ENCODE measurements at places on chromosomes 7 and 10.

GRCh38 chr7:11376529-11376928 lies 402.9 kb downstream of the PHF14 start:
- no peak for DNase-seq

DNA sequence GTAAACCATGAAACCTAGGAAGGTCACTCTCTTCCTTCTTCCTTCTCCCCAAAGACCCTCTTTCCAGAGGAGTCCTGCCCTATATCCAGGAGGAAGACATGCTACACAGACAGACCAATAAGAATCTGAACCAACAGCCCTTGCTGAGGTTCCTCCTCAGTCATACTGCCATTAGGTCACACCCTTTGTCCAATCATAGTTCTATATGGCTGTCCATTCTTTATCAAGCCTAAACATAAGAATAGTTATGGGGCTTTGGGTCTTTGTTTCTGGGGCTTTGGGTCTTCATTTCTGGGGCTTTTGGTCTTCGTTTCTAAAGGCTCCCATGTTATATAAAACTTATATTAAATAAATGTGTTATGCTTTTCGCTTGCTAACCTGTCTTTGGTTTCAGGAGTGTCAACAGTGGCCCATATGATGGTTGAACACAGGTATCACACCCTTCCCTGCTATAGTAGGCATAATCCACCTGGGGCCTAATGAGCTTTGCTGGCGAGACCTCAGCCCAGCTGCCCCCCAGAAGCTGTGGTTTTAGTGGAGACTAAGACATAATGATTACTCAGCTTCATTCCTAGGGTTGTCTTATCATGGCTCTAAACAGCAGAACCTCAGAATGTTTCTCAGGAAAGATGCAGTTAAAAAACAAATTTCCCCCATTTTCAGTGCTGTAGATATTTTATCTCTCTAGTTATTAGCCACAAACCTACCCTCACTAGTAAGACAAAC lies 91.6 kb downstream of the ELMO1 start:
- no peak for DNase-seq

GRCh38 chr10:12397147-12397896 lies 48.0 kb downstream of the CAMK1D start:
- DNase-seq: no peak

GRCh38 chr7:96090756-96091155 lies 231.1 kb downstream of the SLC25A13 start:
- no peak for DNase-seq

DNA sequence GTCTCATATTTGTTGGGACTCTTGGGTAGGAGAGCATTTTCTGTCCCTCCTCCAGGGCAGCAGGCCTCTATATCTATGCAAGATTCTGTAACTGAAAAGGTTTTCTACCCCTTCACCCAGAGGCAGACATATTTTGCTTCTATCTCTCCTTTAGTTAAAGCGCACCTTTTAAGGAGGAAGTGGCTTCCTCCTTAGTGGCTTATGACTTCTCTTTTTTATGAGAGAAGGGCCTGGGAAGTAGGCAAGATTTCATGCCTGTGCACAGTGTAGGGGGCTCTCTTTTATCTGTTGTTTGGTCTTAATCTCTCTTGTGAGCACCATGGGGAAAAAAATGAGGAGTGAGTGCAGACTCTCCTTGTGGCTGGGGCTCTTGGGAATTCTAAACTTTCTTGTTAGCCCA lies 122.1 kb downstream of the LRMDA start:
- DNase-seq: no peak

DNA sequence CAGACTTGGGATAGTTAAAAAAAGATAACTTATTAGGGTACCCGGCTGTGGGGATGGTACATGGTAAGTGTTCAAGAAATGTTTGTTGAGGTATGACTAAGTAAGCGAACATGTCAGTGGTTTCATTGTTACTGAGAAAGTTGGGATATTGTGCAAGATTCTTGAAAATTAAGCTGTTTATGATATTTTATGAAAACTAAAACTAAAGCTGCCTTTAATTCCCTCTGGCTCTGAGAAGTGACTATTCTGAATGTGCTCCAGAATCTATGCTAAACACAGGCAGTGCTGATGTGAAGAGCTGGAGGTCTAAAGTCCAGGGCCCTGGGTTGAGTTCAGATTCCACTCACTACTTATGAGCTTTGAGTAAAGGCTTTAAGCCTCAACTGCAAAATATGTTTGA lies 72.9 kb downstream of the AOAH start:
- no peak for DNase-seq

DNA sequence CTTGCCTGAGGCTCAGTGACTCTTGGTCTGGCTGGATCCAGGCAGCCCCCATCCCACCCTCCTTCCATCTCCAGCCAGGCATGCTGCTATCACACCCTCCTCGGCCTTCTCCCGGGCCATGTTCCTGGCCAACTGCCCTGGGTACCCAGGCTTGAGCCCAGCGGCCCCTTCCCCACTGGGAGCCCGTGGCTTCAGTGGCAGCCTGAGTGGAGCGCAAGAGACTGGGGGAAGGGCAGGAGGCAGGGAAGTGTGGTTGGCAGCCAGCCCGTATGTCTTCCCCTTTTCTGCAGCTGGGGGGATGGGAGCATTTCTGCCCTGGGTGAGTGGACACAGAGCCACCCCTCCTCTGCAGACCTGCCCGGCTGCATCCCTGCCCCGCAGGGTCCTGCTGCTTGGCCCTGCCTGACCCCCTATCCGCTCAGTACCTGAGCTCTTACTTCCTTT lies 148.5 kb downstream of the ARHGAP22 start:
- DNase-seq: no peak

- peak; percentile 4 for DNase-seq
These were observed 33.8 kb downstream of the SPAG6 start for GRCh38 chr10:22379059-22379458.

- DNase-seq: no peak
These were observed 592.3 kb downstream of the SH2D4B start for GRCh38 chr10:81130014-81130413.

DNA sequence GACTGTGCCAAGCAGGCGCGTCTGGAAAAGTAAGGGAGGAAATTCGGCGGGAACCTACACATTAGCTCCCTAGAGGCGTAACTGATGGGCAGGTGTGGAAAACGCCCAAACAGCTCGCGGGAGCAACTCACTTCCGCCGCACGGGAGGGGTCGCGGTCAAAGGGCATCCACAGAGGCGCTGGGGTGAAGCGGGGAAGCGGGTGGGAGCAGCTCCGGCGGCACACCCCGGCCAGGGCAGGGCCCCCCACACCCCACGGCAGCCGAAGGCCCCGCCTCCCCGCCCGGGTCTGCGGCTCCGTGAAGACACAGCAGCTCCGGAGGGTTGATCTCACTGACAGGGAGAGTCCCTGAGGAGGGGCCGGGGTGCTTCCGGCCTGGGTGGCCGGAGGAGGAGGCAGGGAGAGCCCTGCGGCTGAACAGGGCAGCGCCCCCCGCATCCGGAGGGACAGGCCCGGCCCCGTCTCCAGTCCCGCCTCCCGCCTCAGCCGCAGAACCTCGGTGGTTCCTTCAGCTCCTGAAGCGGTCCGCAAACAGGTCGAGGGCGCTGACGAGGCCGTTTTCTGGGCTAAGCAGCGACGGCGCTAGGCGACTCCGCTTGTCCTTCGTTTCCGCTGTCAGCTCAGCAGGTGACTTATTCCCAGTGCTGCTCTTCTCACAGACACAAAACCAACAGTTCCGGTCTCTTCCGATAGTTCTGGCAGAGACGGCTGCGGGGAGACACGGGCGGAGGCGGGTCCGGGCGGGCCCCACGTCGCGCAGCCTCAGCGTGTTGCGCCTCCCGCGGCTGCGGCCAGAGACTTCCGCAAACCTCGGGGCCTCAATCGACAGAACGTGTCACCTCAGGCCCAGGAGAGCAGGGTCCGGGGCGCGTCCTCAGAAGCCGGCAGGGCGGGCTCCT lies 276.1 kb downstream of the DNAJB6 start:
- peak; percentile 60 for DNase-seq

GRCh38 chr10:63618552-63618951 lies 97.4 kb downstream of the REEP3 start:
- DNase-seq: no peak

DNA sequence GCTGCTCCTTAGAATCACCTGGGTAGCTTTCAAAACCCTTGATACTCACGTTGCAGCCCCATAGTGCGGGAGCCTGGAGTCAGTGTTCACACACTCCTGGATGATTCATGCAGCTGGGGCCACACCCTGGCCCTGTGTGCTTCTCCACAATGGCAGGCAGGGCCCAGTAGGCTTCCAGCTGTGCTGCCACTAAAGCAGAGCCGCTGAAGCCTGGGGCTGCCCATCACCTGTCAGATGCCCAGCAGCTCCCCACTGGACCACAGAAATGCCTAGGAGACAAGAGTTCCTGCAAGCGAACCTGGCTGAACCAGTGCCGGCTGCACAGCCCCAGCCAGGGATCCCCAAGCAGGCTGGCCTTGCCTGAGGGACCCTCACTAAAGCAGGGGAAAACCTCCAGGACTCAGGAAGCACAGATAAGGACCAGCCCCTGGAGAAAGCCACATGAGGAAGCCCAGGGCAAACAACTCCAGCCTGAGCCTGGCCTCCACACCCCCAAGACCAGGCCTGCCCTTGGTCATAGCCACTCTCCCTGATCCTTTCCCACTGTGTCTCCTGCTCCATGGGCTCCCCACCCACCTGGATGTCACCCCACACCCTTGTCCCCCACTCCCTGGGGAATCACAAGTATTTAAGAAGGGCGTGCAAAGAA lies 111.9 kb downstream of the GRID1 start:
- no peak for DNase-seq

DNA sequence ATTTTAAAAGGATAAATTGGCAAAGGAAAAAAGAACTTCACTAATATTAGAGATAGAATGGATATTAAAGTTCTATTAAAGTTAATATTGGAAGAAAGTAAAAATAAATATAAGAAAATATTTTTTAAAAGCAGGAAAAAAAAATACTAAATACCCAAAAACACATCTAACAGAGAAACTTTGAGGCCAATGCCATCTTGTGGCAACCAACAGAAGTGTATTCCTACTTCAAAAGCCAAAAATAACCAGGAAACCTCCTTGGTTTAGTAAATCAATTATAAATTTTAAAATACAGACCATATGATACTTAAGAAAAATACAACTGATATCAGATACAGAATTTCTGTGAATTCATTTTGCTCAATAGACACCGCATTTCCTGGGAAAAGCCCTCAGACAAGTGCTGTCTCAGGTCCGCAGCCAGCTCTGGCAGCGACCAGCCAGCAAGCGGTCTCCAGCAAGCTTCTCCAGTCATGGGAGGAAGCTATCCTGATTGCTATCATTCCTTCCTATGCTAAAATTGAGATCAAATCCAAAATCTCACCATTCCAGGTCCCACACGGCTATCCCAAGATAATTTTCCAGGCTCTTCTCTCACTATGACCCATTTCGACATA lies 65.3 kb downstream of the LMBR1 start:
- DNase-seq: no peak

DNA sequence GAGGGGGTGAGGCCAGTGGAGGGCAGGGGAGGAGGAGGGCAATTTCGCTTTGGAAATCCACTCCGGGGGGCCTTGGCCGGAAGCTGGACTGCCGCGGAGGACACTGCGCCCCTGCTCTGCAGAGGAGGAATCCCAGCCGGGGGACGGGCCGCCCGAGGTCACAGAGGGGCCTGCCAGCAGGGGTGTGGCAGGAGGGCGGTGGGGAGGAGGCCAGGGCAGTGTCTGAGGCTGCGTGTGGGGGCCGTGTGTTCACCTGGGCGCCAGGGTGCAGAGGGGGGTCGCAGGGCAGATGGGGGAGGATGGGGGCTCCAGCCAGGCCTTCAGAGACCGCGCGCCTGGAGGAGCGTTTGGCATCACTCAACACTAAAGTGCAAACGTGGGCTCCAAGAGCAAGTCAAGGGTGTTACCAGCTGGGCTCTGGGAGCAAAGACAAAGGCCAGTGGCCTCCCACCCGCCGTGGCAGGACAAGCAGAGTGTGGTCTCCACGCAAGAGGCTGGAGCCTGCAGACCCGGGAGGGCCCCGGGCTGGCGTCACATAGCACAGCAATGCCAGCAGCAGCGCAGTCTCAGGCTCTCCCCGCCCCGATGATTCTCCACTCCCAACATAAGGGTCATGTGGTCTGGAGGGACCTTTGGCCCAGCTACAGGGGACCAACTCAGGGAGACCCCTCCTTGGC lies 45.3 kb upstream of the DNAJB6 start:
- DNase-seq: no peak

DNA sequence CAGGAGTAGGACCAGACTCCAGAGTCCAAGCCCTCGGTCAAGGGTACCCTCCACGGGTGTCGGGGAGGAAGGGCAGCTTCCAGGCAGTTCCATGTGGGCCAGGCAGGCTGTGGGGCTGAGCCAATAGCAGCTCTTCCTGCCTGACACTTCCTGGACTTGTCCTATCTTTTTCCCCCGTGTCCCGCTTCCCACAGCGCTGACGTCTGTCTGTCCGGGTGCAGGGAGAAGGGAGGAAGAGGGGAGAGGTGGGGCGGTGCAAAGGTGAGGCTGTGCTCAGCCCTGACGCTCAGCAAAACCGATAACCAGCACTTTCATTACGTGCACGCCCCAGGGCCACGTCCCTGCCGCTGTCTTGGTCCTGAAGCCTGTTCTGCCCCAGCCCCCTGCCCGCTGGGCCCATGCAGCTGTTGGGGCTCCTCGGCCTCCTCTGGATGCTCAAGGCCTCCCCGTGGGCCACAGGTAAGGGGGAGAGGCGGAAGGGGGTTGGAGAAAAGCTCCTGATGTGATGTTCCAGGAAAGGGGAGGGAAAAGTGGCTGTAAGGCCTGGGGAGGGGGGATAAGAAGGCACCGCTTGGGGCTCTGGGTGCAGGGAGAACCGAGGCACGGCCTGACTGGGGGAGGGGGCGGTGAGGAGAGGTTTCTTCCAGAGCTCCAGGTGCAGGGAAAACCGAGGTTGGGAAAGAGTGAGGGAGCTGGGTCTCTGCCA lies at the start of gene MUC3A:
Gene MUC3A, plus strand, starts transcription at position 308 of the 706 bp plus-strand sequence. Its CDS starts 91 bp downstream, at position 399.
- no peak for DNase-seq

DNA sequence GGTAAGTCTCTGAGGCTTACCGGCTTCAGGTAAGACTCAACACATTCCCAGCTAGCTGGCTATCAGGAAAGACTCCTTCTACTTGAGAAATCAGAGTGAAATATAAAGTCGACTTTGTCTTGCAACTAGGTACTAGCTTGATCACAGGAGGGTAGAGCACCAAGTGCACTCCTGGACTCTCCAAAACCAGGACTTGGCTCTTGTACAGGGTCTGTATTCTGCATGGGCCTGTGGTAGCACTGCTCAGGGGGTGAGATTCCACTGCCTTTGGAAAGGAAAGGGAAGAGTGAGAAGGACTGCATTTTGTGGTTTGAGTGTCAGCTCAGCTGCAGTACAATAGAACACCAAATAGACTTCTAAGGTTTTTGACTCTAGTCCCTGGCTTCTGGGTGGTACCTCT lies 19.4 kb downstream of the CYP2C8 start:
- DNase-seq: no peak

DNA sequence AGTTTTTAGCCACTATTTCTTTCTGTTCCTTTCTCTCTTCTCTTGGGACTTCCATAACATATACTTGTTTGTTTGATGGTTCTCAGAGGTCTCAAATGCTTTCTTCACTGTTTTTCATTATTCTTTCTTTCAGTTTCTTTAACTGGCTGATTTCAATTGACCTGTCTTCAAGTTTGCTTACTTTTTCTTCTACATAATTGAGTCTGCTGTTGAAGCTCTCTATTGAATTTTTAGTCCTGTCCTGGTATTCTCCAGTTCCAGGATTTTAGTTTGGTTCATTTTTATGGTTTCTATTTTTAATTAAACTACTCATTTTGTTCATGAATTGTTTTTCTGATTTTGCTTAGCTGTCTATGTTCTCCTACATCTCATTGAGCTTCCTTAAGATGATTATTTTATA lies 1305.3 kb upstream of the CELF2 start:
- DNase-seq: no peak

Data from CD4-positive, alpha-beta T cell treated with Interleukin-4 for 4 hours (primary cell).